ENCODE measurements at places on chromosomes 2 and 18.

DNA sequence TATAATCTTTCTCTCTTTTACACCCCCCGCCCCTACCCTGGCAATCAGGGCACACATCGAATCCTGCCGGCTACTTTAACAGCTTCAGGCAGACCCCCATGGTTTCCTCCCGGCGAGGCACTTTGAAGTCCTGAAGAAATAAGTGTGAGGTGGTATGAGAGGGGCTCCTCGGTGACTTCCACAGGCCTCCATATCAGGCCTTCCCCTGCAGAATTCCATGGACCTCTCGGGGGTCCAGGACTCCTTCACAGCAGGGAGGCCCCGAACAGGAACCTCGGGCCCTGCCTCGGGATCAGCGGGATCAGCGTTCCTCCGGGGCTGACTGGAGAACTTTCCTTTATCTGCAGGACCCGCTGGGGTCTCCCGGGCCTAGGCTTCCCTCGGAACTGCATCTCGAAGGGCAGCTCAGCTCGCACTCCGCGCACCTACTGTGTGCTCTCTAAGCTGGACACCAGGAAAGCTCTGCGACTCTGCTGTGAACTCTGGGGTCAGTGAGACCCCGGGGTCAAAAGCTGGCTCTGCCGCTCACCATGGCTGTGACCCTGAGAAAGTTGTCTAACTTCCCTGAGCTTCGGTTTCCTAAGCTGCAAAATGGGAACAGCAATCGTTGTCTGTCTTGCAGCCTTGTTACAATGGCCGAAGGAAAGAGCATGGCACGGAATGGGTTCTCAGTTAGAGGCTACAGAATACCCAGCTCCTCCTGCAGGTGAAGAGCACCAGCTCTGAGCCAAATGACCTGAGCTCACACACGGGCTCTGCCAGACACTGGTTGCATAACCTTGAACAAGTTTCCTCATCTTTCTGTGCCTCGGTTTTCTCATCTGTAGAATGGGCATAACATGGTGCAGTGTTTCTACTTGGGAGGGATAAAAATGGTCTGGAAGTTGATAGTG lies 97.4 kb upstream of the ID2 start:
- DNase-seq: no peak

- no peak for DNase-seq
These were observed 11.5 kb upstream of the SNED1 start for GRCh38 chr2:240986787-240987411.

- DNase-seq: no peak
These were observed 26.6 kb downstream of the LPIN2 start for GRCh38 chr18:2986150-2986865.

DNA sequence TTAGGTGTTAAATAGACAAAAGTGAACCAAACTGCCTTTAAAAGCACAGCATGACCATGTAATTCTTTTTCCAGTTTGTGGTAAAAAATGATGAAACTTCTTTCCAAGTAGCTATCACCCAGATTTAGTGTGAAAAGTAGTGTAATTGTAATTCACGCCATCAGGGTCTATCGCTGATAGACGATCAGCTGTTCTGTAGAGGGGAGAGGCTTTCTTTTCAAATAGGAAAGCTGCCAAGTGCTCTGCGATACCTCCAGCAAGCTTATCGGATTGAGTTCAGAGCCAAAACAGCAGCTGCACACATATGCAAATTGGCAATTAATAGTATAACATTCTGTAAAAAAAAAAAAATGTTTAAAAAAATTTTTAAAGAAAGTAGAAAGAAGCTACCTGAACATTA lies 61.9 kb upstream of the PSMD14 start:
- DNase-seq: no peak

- DNase-seq: no peak
These were observed 112.9 kb downstream of the PLB1 start for GRCh38 chr2:28608500-28609424.

GRCh38 chr2:78175645-78176044 lies 653.5 kb upstream of the LRRTM4 start:
- DNase-seq: no peak

DNA sequence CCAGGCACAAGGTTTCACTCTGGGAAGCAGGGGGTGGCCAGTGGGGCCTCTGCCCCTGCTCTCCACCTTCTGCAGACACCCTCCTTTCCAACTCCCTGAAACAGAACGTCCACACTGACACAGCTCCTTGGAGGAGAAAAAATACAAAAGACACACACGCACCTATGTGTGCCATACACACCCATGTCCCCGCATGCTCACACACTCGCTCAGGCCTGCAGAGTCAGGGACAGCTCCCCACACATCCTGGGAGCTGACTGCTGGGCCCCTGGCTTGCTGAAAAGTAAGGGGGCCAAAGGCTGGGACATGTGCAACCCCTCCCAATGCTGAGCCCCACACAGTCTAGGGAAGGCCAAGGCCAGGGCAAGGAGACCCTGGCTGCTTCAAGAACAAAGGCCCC lies 200.5 kb downstream of the TNS1 start:
- DNase-seq: no peak

GRCh38 chr2:8230466-8230865 lies 451.4 kb upstream of the ID2 start:
- no peak for DNase-seq

DNA sequence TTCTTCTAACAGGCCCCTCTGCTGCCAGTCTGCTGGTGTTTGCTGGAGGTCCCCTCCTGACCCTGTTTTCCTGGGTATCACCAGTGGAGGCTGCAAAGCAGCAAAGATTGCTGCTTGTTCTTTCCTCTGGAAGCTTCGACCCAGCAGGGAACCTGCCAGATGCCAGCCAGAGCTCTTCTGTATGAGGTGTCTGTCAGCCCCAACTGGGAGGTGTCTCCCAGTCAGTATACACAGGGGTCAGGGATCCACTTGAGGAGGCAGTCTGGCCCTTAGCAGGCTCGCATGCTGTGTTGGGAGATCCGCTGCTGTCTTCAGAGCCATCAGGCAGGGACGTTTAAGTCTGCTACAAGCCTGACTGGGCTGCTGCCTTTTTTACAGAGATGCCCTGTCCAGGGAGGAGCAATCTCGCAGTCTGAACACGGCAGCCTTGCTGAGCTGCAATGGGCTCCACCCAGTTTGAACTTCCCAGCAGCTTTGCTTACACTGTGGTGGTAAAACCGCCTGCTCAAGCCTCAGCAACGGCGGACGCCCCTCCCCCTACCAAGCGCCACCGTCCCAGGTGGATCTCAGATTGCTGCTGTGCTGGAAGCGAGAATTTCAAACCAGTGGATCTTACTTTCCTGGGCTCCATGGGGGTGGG lies 29.9 kb downstream of the CHCHD5 start:
- DNase-seq: no peak

DNA sequence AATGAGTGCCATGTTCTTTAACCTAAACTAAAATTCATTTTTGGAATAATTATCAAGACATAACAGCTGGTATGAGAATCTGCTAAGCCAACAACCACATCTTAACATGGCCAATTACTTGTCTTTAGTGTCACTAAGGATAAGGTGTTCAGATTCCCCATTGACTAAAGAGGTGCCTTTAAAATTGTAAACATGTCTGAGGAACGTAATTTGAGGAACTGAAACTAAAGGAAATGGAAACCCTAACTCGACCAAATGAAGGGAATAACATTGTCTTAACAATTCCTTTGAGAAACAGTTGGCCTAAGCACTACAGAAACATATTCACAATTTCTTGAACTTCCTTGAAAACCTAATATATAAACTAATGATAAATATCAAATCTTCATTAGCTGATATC lies 355.4 kb upstream of the GULP1 start:
- no peak for DNase-seq

- DNase-seq: no peak
These were observed 55.5 kb downstream of the LIPG start for GRCh38 chr18:49617329-49617695.

GRCh38 chr2:33425586-33426031 lies 50.8 kb upstream of the RASGRP3 start:
- DNase-seq: no peak

GRCh38 chr2:85804583-85804982 lies 50.8 kb downstream of the ATOH8 start:
- no peak for DNase-seq

Measured in activated CD8-positive, alpha-beta memory T cell treated with anti-CD3 and anti-CD28 coated beads for 4 hours (primary cell).